ENCODE measurements at places on chromosomes 2 and 18. TPM values are rescaled to one million over a fixed set of nuclear protein-coding genes. Genes with fewer than 3 reads are reported as not detected.

GRCh38 chr2:122753336-122753735, 997.9 kb downstream of the TSN start:
- no peak for DNase-seq

- DNase-seq, result no peak
These were observed 122.1 kb upstream of the RBMS1 start for GRCh38 chr2:160615706-160616105.

DNA sequence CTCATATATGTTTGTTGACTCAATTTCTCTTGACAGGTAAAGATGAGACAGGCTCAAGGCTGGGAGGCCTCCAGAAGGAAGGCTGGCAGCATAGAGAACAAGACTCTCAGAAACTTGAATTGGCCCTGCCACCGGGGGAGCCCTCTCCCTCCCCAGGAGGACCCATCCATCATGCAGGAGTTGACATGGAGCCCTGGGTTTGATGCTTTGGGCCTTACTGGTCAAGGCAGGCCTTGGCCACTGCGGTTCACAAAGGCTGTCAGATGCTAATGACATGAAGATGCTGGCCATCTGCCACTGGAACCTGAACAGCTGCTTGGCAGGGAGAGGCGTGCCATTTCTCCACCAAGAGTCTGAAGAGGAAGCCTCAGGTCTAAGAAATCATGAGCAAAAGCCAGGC, 193.6 kb downstream of the MTCL1 start:
- no peak for DNase-seq

DNA sequence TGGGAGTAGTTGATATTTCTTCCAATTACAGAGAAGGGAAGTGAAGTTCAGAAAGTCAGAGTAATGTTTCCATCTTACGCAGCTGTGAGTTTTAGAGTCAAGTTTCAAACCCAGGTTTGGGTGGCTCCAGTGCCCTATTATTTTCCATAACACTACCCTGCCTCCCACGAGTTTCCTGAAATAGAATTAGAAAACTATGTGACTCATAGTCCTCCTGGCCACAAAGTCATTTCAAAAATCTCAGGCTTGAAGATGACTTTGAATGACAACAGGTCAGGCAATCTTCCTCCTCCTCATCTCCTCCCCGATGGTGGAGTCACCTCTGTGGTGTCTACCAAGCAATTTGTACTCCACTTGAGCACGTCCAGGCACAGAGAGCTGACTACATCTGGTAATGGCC, 212.3 kb upstream of the TRIB2 start:
- DNase-seq, result no peak

- no peak for DNase-seq
These were observed 173.7 kb downstream of the RAB3GAP1 start for GRCh38 chr2:135225781-135226180.

GRCh38 chr2:215738351-215738750, 275.0 kb downstream of the MREG start:
- DNase-seq, result no peak

DNA sequence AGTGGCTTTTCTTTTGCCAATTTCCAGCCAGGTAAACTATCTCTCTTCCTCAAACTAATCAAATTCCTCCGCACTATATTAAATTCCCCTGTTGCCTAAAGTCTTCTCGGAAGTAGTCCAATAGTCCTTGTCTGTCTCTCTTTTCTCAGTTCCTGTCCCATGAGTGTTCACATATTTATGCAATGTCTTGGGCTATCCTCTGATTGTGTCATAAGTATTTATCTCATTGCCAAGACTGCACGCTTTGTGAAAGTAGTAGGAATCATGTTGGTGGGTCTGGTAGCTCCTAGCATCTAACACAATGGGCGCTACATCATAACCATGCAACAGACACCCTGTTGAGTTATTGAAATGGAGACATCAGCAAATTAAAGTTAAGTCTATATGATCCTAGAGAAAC, 59.9 kb upstream of the POU3F3 start:
- no peak for DNase-seq

Gene RPS27A
- 1,904 TPM for total RNA-seq

Data from T-cell (primary cell).